ENCODE measurements at places on chromosomes 11 and 22. TPM values are rescaled to one million over a fixed set of nuclear protein-coding genes. Genes with fewer than 3 reads are reported as not detected.

GRCh38 chr11:111774955-111775710 is 8.9 kb upstream of the PPP2R1B start:
- DNase-seq, result no peak

- DNase-seq, result no peak
Measured at GRCh38 chr11:105368711-105369110, 229.1 kb upstream of the CARD18 start.

DNA sequence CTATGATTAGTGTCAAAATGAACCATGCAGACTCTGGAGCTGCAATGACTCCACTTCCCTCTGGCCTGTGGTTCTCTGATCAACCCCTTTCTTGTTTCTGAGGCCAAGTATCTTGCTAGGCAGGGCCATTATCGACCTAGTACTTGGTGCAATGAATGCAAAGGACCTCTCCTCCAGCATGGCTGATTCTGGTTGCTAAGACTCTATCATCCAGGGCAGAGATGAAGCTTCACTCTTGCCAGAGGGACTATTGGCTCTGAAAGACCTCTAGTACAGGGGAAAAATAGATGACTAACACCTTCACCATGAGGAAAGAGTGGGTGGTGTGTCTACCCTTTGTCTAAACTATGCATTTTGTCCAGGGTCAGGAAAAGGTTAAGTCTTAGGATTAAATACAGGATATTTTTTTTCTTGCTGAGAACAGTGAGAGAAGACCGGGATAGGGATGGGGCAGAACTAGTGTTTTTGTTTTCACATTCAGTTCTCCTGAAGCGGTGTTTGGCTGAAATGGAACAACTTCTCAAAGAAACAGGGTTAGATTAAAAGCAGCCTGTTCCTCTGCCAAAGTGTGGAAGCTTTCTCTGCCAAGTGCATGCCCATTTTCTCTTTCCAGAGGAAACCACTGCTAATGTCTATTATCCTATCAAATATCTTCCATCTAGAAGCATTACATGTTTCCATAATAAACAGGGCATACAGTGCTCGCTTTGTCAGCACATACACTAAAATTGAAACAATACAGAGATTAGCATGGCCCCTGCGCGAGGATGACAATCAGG is 5.0 kb upstream of the MTFP1 start:
- no peak for DNase-seq

The UBQLN3 gene
- not detected for polyA plus RNA-seq

- DNase-seq, result no peak
Measured at GRCh38 chr11:104443387-104443786, 279.4 kb upstream of the PDGFD start.

DNA sequence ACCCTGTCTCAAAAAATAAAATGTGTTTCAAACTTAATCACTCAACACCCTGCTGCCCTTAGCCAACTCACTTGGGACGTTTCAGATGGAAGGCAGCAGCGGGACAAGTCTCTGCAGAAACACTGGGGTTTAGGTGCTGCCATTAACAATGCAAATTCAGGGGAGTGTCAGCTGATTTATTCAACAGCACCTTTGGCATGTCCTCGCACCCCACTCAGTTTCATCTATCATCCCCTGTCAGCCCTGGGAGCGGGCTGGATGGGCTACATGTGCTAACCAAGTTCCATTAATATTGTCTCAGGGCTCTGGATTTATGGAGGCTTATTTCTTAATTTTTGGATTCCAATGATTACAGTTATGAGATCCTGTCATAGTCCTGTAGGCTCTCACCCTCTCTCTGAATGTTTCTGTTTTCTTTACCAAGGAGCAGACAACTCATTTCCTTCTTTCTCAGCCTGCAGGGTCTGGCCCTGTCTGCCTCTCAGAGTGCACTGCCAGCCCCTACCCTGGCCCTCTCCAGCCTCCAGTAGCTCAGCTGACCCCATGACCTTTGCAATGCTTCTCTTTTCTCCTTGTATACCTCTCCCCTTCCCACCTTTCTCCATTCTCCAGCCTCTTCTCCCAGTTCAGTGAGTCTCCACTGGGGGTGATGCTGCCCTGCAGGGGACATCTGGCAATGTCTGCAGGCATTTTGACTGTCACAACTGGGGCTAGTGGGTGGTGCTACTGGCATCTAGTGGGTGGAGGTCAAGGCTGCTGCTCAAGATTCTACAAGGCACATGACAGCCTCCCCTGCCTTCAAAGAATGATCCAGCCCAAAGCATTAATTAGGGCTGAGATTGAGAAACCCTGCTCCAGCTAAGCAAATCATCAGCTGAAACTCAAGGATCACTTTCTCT is 79.0 kb downstream of the APIP start:
- DNase-seq, result no peak

DNA sequence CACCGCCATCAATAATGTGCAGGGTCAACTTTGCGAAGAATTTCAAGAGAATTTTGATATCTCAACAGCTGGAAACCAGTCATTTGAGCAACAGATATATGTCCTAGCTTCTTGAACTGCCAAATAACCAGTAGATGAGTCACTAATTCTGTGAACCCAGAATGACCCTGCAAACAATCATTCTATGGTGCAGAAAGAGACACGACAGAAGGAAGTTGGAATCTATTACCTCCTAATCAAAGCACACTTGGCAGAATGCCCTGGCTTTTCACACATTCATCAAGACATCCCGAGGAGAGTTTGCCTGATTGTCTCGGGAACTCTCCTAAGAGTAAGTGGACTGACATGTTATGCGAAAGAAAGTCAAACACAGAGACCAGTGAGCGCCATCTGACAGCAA is 621.1 kb downstream of the OPCML start:
- DNase-seq, result no peak

DNA sequence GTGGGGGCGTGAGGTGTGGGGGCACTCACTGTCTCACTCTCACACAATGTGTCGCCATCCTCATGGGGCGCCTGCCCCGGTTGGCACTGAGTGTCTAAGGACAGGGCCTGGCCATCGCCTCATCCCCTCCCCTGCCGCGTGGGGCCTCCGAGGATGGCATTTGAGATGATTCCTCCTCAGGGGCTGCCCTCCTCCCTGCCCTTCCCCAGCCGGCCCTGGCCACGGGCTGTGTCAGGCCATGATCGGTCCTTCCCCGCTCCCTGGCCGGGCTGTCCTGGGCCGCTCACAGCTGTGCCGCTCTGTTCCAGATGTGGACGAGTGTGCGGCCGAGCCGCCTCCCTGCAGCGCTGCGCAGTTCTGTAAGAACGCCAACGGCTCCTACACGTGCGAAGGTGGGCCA is 4.5 kb downstream of the CRELD2 start:
- DNase-seq, result no peak

The MS4A6A gene
- 150 TPM for polyA plus RNA-seq

DNA sequence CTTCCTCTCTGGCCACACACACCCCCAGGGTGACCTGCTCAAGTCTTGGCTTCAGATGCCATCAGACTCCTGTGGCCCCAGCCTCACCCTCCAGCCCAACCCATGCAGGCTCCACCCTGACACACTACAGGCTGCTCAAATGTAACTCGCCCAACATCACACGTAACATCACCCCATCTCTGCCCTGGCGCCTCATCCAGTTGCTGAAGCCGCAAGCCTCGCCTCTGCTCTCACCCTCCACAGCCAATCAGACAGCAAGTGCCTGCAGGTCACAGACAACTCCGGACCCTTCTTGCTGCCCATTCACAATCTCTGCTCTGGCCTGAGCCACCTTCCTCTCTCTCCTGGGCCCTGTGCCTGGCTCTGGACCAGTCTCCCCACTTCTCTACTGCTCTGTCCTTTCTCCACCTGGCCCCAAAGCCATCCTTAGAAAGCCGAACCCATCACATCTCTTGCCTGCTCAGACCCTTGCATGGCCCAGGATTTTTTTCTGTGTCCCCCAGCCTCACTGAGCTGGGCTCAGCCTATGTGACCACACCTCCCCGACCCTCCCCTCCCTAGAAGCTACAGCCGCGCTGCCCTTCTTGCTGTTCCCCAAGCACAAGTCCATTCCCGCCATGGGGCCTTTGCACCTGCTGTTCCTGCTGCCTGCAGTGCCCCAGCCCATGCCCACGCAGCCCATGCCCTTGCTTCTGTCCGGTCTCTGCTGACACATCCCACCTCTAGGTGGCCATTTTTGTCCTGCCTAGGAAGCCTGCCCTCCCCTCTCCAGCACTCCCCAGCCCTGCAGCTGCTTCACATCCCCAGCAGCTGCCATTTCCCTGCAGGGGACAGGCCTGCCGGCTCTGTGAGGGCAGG is 333.9 kb downstream of the CTTN start:
- no peak for DNase-seq

The SYTL2 gene
- polyA plus RNA-seq, result 7.9 TPM

DNA sequence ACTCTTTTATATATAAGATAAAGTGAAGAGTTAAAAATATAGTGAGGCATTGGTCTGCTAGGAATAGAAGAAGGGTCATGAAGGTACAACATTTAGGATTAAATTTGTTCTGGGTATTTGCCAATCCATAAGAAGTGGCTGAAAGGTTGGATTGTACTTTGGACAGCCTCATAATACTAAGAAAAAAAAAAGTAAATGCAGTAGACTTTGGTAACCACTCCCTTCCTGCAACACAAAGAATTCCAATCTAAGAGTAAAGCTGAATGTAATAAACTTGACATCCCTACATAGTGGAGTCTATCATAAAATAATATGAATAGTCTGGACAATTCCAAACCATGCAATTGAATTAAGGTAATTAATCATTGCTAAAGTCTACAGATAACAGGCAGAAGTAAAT is 2294.4 kb downstream of the LRRC4C start:
- no peak for DNase-seq

DNA sequence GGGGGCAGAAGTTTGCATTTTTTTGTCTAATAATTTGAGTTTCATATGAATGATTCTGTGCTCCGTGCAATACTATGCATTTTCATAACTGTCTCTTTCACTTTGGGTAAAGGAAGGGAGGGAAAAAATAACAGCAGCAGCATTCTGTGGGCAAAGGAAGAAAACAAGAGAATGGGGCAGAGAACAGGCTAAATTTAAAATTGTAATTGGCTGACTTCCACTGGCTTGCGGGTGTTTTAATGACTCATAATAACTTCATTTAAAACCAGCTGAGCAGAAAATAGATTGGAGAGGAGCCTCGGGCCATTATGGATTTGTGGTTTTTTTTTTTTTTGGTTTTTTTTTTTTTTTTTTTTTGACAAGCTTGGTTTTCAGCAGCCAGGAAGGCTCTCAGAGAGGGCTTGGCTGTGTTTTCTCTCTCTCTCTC is 107.4 kb downstream of the ZBTB16 start:
- no peak for DNase-seq

- no peak for DNase-seq
Measured at GRCh38 chr11:33197915-33198727, 36.8 kb upstream of the CSTF3 start.

DNA sequence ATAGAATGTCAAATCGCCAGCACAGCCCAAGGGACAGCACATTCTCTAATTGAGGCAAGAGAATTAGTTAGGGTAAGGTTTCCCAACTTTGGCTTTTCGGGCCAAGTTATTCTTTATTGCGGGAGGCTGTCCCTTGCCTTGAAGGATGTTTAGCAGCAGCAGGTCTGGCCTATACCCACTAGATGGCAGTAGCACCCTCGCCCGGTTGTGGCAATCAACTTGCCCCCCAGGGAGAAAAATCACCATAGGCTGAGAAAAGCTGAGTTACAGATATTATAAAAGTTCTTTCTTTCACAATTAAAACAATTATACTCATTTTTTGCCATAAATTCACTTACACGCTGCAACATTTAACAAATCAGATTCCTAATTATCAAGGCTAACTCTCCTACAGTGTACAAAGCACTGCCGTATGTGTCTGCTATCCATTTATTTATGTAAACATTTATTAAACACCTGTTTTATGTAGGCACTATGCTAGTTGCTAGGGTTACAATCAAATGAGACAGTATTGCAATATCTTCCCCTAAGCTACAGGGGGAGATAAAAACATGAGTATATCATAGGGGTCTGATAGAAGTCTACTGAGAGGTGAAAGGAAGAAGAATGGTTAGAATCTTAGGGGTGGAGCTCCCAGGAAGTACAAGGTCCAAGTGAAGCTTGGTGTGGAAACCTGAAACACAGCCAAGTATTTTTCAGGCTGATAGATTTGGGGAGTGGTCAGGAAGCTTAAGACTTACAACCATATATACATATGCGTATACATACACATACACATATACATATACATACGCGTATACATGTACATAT is 452.3 kb downstream of the RAB38 start:
- no peak for DNase-seq

The ROBO3 gene
- 62.8 TPM for polyA plus RNA-seq

- DNase-seq, result peak; percentile 16
Measured at GRCh38 chr11:74679513-74679865, 51.7 kb downstream of the CHRDL2 start.

GRCh38 chr11:69423611-69424385 is 57.7 kb upstream of the LINC01488 start:
- DNase-seq, result no peak

DNA sequence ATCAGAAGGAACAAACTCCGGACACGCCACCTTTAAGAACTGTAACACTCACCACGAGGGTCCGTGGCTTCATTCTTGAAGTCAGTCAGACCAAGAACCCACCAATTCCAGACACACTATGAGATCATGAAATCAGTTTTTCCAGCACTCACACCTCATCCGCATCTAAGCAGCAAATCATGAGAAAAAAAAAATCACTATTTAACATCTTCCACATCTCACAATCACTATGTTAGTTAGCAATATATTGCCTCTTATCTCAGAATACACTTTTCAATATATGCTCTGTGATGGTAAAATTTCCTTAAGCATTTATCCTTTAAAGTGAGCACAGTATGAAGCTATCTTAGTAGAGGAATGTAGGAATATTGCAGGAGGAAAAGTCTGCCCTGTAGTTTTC is 328.7 kb downstream of the FAM181B start:
- no peak for DNase-seq

GRCh38 chr11:2380396-2380795 is 3.3 kb downstream of the CD81 start:
- no peak for DNase-seq

GRCh38 chr11:27173545-27173944 is 132.9 kb downstream of the BBOX1 start:
- no peak for DNase-seq

The GUCY1A2 gene
- 7.7 TPM for polyA plus RNA-seq

DNA sequence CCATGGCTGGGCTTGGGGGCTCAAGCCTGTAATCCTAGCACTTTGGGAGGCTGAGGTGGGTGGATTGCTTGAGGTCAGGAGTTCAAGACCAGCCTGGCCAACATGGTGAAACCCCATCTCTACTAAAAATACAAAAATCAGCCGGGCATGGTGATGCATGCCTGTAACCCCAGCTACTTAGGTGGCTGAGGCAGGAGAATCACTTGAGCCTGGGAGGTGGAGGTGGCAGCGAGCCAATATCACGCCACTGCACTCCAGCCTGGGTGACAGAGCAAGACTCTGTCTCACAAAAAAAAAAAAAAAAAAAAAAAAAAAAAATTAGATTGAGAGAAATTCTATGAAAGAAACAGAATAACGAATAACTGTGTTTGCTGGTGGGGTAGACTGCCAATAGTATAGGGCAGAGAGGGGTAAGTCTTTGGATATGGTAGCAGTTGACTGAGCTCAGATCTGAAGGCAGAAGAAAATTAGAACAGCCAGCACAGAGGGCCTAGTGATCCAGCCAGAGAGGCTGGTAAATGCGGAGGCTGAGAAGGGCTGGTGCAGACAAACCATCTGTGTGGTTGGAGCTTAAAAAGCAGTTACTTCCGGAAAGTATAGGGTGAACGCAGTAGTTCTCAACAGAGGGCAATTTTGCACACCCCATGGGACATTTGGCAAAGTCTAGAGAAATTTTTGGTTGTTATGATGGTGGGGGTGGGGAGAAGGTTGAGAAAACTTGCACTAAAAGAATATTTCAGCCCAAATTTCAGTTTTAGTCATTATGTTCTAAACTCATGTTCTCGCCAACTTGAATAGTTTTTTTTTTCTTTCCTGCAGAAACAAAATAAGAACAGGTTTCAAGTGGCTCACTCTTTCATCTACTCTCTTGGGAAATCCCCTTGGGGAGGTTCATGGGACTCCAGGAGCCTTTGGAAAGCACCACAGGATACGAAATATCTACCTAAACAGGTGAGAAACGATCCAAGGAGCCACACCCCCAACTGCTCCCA is 1.6 kb upstream of the HORMAD2 start:
- no peak for DNase-seq
